ENCODE measurements at places on chromosomes 2 and 18. TPM values are rescaled to one million over a fixed set of nuclear protein-coding genes. Genes with fewer than 3 reads are reported as not detected.

- no peak for DNase-seq
- H3K4me3 ChIP-seq, result no peak overlapping the region
- peaks cover 4% of the 10 kb centered on the region for H3K27me3 ChIP-seq
- no peak overlapping the region for H3K27ac ChIP-seq
These were observed 45.4 kb upstream of the SATB2 start for GRCh38 chr2:199503148-199503547.

DNA sequence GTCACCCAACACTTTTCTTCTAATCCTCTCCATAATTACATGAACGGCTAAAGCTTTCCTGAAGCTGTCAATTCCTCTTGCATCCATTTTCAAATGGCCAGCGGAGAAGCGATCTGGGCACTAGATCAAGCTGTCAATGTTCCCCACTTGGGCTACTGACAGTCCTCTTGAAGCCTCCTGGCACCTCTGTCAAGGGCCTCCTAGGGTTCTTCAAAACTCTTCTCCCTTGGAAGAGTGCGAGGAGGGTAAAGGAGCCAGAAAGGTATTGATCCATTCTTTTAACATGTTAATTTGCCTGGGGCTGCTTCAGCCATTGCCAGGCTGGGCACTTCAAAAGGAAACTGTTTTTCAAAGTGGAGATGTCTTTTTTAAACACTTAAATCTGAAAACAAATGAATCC lies 19.8 kb downstream of the EPHA4 start:
- no peak for DNase-seq
- no peak overlapping the region for H3K4me3 ChIP-seq
- peaks cover 14% of the 10 kb centered on the region for H3K4me1 ChIP-seq
- H3K36me3 ChIP-seq, result peaks cover 2% of the 10 kb centered on the region
- peaks cover 6% of the 10 kb centered on the region for H3K27me3 ChIP-seq

The TLX2 gene
- total RNA-seq, result 0.54 TPM

- H3K36me3 ChIP-seq, result no peaks in the 10 kb centered on the region
- H3K4me3 ChIP-seq, result no peak overlapping the region
- no peak overlapping the region for H3K27ac ChIP-seq
- DNase-seq, result no peak
These were observed 187.0 kb downstream of the HAUS1 start for GRCh38 chr18:46291149-46291548.

The GCKR gene
- not detected for total RNA-seq

The FSHR gene
- not detected for total RNA-seq

GRCh38 chr2:222074674-222075073 lies 224.1 kb downstream of the PAX3 start:
- no peaks in the 10 kb centered on the region for H3K27me3 ChIP-seq
- no peak overlapping the region for H3K27ac ChIP-seq
- DNase-seq, result no peak
- no peaks in the 10 kb centered on the region for H3K36me3 ChIP-seq

The SPP2 gene
- total RNA-seq, result not detected

GRCh38 chr2:68766376-68766845 lies 31.8 kb downstream of the ARHGAP25 start:
- H3K36me3 ChIP-seq, result peaks cover 3% of the 10 kb centered on the region
- H3K27ac ChIP-seq, result peak overlapping the region; percentile 95
- peak overlapping the region; percentile 76 for H3K4me3 ChIP-seq

The ABCG8 gene
- total RNA-seq, result not detected

GRCh38 chr2:41880561-41881243 lies 167.1 kb upstream of the PKDCC start:
- H3K36me3 ChIP-seq, result no peaks in the 10 kb centered on the region
- H3K4me1 ChIP-seq, result no peaks in the 10 kb centered on the region
- DNase-seq, result no peak
- no peak overlapping the region for H3K27ac ChIP-seq
- H3K4me3 ChIP-seq, result no peak overlapping the region

Measured in activated CD4-positive, alpha-beta T cell treated with anti-CD3 and anti-CD28 coated beads, Interleukin-2, amount 10 ng/mL, durations not matched to agents 24 days and 14 days (primary cell).